ENCODE measurements at places on chromosomes 12 and 14. TPM values are rescaled to one million over a fixed set of nuclear protein-coding genes. Genes with fewer than 3 reads are reported as not detected.

The CLEC9A gene
- total RNA-seq = 0.57 TPM

The MYF6 gene
- not detected for total RNA-seq

The KRT82 gene
- total RNA-seq = not detected

The RASSF9 gene
- total RNA-seq = 2.0 TPM

The FLRT2 gene
- 25.5 TPM for total RNA-seq

The SDR9C7 gene
- total RNA-seq = not detected

The NCOR2 gene
- total RNA-seq = 200 TPM

The MAP3K12 gene
- total RNA-seq = 19.9 TPM

The GALNT6 gene
- 9.9 TPM for total RNA-seq

The RAB3IP gene
- 19.4 TPM for total RNA-seq

The JAG2 gene
- 42.2 TPM for total RNA-seq

The RNASE1 gene
- total RNA-seq = 67.3 TPM

The RNF212B gene
- total RNA-seq = not detected

The ACTN1 gene
- total RNA-seq = 286 TPM

The LGR5 gene
- total RNA-seq = 1.6 TPM

The BRF1 gene
- total RNA-seq = 48.7 TPM

The PGF gene
- total RNA-seq = 4.4 TPM

The REM2 gene
- total RNA-seq = 0.18 TPM

The NOS1 gene
- total RNA-seq = 0.10 TPM

The FAM181A gene
- not detected for total RNA-seq

The OLR1 gene
- total RNA-seq = 3.4 TPM

The FGD6 gene
- total RNA-seq = 14.9 TPM

The CCDC38 gene
- total RNA-seq = not detected

The HOXC12 gene
- total RNA-seq = not detected

The TIMELESS gene
- total RNA-seq = 11.0 TPM

The LMNTD1 gene
- total RNA-seq = not detected

The MYF5 gene
- not detected for total RNA-seq

The GPD1 gene
- total RNA-seq = 1.7 TPM

The LBHD2 gene
- total RNA-seq = not detected

The CLEC7A gene
- total RNA-seq = 9.0 TPM

The RNASE2 gene
- total RNA-seq = 1.1 TPM

The NGB gene
- not detected for total RNA-seq

The SCARB1 gene
- 20.8 TPM for total RNA-seq

The PTCSC3 gene
- not detected for total RNA-seq

The GPR132 gene
- 1.5 TPM for total RNA-seq

The KSR2 gene
- 8.6 TPM for total RNA-seq

The BHLHE41 gene
- total RNA-seq = 186 TPM

The SSPN gene
- total RNA-seq = 38.5 TPM

The LUM gene
- total RNA-seq = 104 TPM

The SCN8A gene
- 2.2 TPM for total RNA-seq

The ORAI1 gene
- total RNA-seq = 13.6 TPM

The DIO3 gene
- 0.47 TPM for total RNA-seq

The PPP2R3C gene
- 23.0 TPM for total RNA-seq

The FRMD6 gene
- total RNA-seq = 112 TPM

The MMP17 gene
- total RNA-seq = 2.0 TPM

The CCDC177 gene
- total RNA-seq = not detected

The HOXC9 gene
- total RNA-seq = 1.7 TPM

The SLC4A8 gene
- total RNA-seq = 3.0 TPM

The EEF1AKMT3 gene
- total RNA-seq = 9.8 TPM

The GPR84 gene
- 0.34 TPM for total RNA-seq

The SMARCC2 gene
- total RNA-seq = 142 TPM
